H1 (cell line): ENCODE measurements at places on chromosomes 13 and 19.

DNA sequence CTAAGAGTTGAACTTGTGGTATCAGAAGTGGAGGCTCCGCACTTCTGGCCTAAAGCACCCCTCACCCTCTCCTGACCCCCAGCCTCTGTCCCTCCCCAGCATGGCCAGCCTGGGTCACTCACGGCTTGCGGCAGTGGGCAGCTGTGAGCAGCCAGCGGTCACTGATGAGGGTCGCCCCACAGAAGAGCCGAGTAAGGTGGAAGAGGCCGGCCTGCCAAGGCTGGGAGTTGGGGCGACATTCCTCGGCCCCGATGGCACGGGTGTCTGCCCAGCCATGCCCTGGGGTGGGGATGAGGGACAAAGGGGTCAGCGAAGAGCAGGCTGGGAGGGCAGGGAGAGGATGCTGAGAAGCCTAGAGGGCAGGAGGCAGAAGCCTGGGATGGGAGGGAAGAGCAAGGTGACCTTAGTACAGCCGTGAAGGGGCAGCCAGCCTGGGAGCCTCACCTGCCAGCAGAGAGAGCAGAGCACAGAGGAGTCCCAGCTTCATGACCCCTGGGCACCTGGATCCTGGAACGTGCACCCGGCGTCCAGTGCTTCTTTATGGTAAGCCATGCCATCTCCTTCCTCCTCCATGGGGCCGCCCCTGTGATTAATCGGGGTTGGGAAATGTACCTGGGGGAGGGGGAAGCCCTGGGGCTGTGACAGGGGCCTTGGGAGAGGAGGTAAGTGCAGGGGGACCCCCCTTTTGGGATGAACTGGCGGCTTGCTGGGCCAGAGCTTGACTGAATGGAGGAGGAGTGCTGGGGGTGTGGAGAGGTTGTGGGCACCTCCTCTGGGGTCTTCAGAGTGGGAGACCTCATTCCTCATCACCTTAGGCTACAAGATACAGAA, 7.9 kb upstream of the KLK8 start:
- H3K4me3 ChIP-seq: no peak overlapping the region
- no peaks in the 10 kb centered on the region for H3K4me1 ChIP-seq
- DNase-seq: no peak
- H3K27me3 ChIP-seq: no peaks in the 10 kb centered on the region
- no peak overlapping the region for H3K27ac ChIP-seq

- no peaks in the 10 kb centered on the region for H3K4me1 ChIP-seq
- no peaks in the 10 kb centered on the region for H3K36me3 ChIP-seq
- no peak overlapping the region for H3K4me3 ChIP-seq
Measured at GRCh38 chr13:24625870-24626849, 54.0 kb upstream of the ATP12A start.

DNA sequence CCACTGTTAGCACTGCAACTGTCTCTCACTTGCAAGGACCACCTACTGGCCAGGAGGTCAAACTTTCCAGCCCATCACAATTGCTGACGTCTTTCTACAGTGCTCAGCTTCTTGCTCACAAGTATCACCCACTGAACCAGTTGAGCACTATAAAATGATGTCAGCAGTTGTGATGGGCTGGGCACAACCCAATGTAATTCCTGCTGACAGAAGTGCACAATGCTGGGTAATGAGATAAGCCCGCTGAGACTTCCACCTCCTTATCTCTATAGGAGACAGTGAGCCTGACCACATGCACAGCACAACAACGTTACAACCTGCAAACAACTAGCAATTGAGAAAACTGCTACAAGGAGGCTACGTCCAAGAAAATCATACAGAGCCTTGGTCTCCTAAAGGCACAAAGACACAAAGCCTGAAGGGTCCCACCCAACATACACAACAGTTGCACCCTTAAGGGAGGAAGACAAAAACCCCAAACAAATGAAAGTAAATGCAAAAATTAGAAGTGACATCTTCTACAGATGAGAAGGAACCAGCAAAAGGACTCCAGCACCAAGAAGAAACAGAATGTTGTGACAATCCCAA, 273.2 kb downstream of the LIG4 start:
- no peaks in the 10 kb centered on the region for H3K36me3 ChIP-seq
- H3K27me3 ChIP-seq: no peaks in the 10 kb centered on the region
- H3K4me1 ChIP-seq: no peaks in the 10 kb centered on the region
- DNase-seq: no peak

GRCh38 chr19:4064496-4065260, 2.0 kb downstream of the ZBTB7A start:
- H3K27ac ChIP-seq: no peak overlapping the region; the same call in 1 of the 2 replicates
- H3K4me3 ChIP-seq: peak overlapping the region; percentile 63
- H3K4me1 ChIP-seq: peaks cover 37% of the 10 kb centered on the region
- peaks cover 24% of the 10 kb centered on the region for H3K27me3 ChIP-seq
- no peaks in the 10 kb centered on the region for H3K36me3 ChIP-seq

DNA sequence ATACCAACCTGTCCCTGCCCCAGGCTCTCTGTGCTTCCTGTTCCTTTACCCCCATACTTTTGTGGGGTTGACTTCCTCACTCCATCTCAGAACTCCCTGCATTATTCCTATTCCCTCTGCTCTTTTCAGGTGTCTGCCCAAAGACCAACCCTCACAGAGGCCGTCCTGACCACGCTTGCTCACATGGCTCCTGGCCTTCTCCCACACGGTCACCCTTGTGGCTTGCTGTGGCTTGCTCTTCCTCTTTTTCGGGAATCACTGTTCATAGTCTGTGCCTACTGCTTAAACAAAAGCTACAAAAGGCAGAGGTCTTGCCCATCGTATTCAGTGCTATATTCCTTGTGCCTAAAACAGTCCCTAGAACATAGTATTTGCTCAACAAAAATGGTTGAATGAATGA, 25.2 kb upstream of the ARGLU1 start:
- H3K27ac ChIP-seq: no peak overlapping the region
- no peak overlapping the region for H3K4me3 ChIP-seq
- DNase-seq: no peak
- H3K27me3 ChIP-seq: no peaks in the 10 kb centered on the region

DNA sequence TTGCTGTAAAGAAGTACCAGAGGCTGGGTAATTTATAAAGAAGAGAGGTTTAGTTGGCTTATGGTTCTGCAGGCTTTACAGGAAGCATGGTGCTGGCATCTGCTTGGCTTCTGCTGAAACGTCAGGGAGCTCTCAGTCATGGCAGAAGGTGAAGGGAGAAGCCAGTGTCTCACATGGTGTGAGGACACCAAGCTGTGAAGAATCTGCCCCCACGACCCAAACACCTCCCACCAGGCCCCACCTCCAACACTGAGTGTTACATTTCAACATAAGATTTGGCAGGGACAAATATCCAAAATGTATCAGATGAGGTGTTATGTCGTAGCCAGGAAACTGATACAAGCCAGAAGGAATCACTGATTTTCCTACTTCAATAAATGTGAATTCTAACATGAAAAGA, 136.5 kb downstream of the CYSLTR2 start:
- DNase-seq: no peak
- no peaks in the 10 kb centered on the region for H3K27me3 ChIP-seq
- H3K4me3 ChIP-seq: no peak overlapping the region
- no peak overlapping the region for H3K27ac ChIP-seq
- no peaks in the 10 kb centered on the region for H3K36me3 ChIP-seq

GRCh38 chr13:44206434-44206833, 167.2 kb upstream of the SERP2 start:
- H3K27ac ChIP-seq: no peak overlapping the region
- H3K27me3 ChIP-seq: no peaks in the 10 kb centered on the region
- no peaks in the 10 kb centered on the region for H3K36me3 ChIP-seq
- DNase-seq: no peak
- H3K4me3 ChIP-seq: no peak overlapping the region
- H3K4me1 ChIP-seq: peaks cover 4% of the 10 kb centered on the region; the same call in 1 of the 2 replicates
